Memory B cell (primary cell): ENCODE measurements at places on chromosomes 2 and 18.

DNA sequence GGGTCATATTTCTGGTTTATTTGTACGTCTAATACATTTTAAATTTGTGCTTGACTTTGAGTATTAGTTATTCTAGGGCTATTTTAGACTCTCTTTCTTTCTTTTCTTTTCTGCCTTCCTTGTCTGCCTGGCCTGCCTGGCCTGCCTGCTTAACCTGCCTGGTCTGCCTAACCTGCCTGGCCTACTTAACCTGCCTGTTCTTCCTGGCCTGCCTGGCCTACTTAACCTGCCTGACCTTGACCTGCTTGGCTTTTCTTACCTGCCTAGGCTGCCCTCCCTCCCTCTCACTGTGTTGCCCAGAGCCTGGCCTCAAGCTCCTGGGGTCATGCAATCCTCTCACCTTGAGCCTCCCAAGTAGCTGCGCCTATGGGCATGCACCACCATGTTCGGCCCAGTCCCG is 83.7 kb downstream of the PMAIP1 start:
- H3K4me1 ChIP-seq, result peaks cover 4% of the 10 kb centered on the region
- no peak overlapping the region for H3K4me3 ChIP-seq
- no peak overlapping the region for H3K27ac ChIP-seq

DNA sequence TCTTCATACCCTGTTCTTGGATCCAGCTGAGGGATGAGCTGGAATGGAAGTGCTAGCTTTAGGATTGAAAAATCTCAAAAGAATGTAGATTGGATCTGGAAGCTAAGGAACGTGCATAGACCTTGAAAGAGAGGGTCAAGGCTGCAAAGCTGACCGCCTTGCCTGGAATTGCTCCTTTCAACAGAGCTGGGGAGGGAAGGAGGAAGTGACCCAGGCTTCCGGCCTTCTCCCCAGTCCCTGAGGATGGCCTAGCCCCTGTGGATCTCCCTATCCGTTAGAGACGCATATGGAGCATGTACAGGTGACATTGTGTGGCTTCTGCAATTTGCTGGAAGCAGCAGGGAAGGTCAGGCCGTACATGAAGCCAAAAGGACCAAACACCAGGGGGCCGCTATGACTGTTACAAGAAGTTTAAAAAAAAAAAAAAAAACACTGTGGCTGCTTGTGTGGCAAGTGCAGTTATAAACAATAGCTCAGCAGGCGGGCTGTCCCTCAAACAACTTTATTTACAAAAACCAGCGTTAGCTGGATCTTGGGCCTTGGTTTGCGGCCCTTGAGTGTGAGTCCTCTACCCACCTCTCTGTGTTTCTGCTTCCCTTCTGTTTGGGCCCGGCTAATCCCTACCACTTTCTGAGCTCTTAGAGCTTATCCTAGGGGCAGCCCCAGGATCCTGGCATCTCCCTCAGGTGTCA is 227.6 kb downstream of the SEPTIN10 start:
- H3K36me3 ChIP-seq, result no peaks in the 10 kb centered on the region
- no peak for DNase-seq
- H3K4me3 ChIP-seq, result no peak overlapping the region
- H3K27ac ChIP-seq, result no peak overlapping the region
- no peaks in the 10 kb centered on the region for H3K4me1 ChIP-seq

DNA sequence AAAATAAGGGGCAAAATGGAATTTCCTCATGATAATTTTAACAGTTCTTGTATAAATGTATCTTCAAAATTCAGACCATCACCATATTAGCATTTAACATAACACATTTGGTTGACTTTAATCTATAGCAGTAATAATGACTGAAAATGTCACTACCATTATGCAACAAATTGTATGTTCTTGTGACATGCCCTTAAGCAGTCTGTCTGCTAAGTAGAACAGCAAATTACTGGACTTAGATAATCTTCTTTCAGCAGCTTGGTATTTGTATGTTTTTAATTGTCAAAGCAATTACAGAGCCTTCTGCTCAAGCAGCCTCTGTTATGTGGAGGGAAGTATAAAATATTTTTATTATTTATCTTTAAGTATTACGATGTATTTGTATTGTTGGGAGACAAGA is 214.3 kb upstream of the NXPH2 start:
- no peaks in the 10 kb centered on the region for H3K27me3 ChIP-seq
- no peaks in the 10 kb centered on the region for H3K36me3 ChIP-seq
- DNase-seq, result no peak
- H3K4me1 ChIP-seq, result no peaks in the 10 kb centered on the region

GRCh38 chr2:103605071-103605780 is 843.4 kb downstream of the TMEM182 start:
- H3K36me3 ChIP-seq, result no peaks in the 10 kb centered on the region
- no peak overlapping the region for H3K4me3 ChIP-seq
- H3K4me1 ChIP-seq, result no peaks in the 10 kb centered on the region
- no peaks in the 10 kb centered on the region for H3K27me3 ChIP-seq

DNA sequence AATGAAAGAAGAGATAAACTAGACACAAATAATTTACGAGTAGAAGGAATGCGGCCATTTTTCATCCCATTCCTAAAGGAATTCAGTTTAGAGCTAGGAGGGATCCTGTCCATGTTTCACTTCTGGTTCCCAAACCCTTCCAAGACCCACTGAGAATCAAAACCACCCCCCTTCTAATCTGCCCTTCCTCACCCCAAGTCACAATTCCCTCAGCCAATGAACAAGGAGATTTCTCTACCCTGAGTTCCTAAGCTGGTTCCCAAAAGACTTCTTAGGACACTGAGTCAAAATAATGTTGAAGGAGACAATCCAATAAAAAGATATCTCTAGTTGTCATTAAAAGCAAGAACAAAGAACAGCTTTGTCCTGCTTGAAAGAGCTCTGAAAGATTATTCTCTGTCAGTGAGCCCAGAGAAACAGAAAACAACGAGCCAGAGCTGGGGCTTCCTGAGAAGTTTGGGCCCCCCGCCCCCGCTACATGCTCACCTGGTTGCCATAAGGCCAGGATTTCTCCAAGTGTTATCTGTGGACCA is 45.7 kb downstream of the STK39 start:
- peaks cover under 1% of the 10 kb centered on the region for H3K36me3 ChIP-seq
- H3K27ac ChIP-seq, result no peak overlapping the region
- no peak overlapping the region for H3K4me3 ChIP-seq
- H3K4me1 ChIP-seq, result peaks cover 14% of the 10 kb centered on the region
- no peak for DNase-seq
